ENCODE measurements at places on chromosomes 5 and 9.

- no peak for DNase-seq
Measured at GRCh38 chr5:119470105-119470763, 17.9 kb downstream of the HSD17B4 start.

- DNase-seq: no peak
Measured at GRCh38 chr9:31740705-31741104, 643.7 kb upstream of the ACO1 start.

GRCh38 chr9:73470766-73471165 lies 319.1 kb downstream of the ANXA1 start:
- no peak for DNase-seq

- DNase-seq: no peak
Measured at GRCh38 chr9:125995006-125995405, 247.8 kb downstream of the PBX3 start.

- no peak for DNase-seq
Measured at GRCh38 chr5:61069150-61069549, 93.1 kb downstream of the SMIM15 start.

- no peak for DNase-seq
Measured at GRCh38 chr9:86893811-86894490, 53.4 kb downstream of the GAS1 start.

Measured in EH (cell line).